ENCODE measurements at places on chromosomes 16 and 17.

- DNase-seq: no peak
Measured at GRCh38 chr17:72913142-72913682, 179.3 kb downstream of the SLC39A11 start.

- no peak for DNase-seq
Measured at GRCh38 chr16:60463986-60464385, 1572.3 kb downstream of the CDH8 start.

GRCh38 chr17:72462407-72462806, 341.6 kb downstream of the SOX9 start:
- no peak for DNase-seq

- DNase-seq: no peak
Measured at GRCh38 chr17:27540318-27541101, 84.3 kb downstream of the KSR1 start.

Measured in left renal cortex interstitium (tissue), 4 donors.